ENCODE measurements at places on chromosomes 1 and 21. TPM values are rescaled to one million over a fixed set of nuclear protein-coding genes. Genes with fewer than 3 reads are reported as not detected.

FAM163A gene
- polyA plus RNA-seq: not detected

GRCh38 chr1:26531651-26532131 lies 2.1 kb downstream of the RPS6KA1 start:
- DNase-seq: no peak

GRCh38 chr1:208965351-208965750 lies 618.2 kb upstream of the CAMK1G start:
- DNase-seq: no peak

DNA sequence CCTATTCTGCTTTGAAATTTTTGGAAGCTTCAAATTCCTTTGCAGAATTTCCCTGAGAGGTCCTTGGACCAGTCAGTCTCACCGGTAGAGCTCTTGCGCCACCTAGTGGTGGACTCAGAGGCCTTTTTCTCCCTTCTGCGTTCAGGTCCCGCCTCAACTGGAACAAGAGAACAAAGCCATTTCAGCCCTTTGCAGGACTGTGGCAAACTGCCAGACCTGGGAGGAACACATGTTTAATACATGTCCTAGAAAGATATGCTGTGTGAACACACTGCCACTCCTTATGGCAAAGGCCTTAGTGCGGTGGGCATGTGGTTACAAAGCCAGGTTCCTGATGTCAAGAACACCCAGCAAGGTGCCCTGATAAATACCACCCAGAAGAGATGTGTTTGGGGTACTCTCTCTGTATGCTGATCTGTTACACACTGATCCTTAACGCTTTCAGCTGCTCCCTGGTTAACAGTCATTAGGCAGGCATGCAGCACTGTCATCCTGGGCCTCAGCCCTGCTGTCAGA lies 82.2 kb upstream of the SSX2IP start:
- peak; percentile 88 for DNase-seq

- DNase-seq: no peak
Measured at GRCh38 chr1:6367381-6368012, 26.1 kb downstream of the ACOT7 start.

DNA sequence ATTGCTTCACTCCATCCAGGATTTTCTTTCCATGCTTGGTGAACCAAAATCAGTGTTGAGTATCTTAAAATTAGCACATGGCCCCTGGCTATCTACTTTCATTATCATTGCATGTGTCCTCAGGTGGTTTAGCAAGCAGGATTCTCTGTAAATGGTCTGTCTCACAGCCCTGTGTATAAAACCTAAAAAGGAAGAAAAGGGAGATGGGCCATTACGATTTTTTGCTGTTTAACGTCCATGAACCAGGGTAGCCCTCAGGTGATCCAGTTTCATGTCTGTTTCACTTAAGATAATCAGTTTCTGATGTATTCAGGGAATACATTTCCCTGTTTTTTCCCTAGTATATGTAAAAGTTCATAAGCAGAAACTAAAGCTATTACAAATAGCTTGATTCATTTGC lies 238.2 kb downstream of the NFIA start:
- DNase-seq: no peak

DNA sequence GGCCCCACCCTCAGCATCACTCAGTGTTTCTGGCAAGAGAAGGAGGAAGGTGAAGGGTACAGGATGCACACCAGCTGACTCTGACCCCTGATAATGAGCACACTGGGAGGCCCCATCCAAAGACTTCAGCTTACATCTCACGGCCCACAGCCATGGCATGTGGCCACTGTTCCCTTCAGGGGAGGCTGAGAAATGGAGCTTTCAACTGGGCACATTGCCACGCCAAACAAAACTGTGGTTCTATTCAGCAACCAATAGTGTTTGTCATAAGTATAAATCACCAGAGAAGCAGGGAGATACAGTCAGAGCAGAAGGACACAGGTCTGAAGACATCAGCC lies 12.7 kb upstream of the TRAF3IP3 start:
- peak; percentile 93 for DNase-seq

GRCh38 chr1:65844821-65845534 lies 52.3 kb downstream of the PDE4B start:
- no peak for DNase-seq

- peak; percentile 87 for DNase-seq
Measured at GRCh38 chr1:243287652-243288051, 31.8 kb downstream of the SDCCAG8 start.
